Stimulated activated CD4-positive, alpha-beta T cell treated with anti-CD3 and anti-CD28 coated beads, Interleukin-1b, Interleukin-23, amount 100 ng/mL, for 1 hour (primary cell): ENCODE measurements at places on chromosomes 5 and 9.

GRCh38 chr9:89482901-89483361 lies 15.0 kb downstream of the SEMA4D start:
- DNase-seq = no peak

DNA sequence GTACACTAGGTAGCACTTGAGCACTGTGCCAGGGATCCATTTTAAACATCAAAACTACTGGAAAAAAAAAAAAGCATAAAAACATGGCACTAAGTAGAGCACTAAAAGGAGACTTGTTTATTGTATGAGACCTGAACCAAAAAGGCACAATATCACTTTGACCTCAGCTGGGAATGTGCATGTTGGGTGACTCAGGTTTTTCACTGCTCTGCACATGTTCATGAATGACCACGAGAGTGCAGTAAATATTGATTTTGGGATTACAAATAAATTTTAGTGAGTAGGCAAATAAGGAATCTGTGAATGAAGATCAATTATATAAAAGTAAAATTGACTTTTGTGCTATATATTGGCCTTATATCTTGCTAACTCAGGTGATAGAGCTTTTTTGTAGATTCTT lies 11.8 kb downstream of the RMI1 start:
- DNase-seq = no peak

GRCh38 chr9:98118640-98119601 lies at the start of gene TRIM14:
Gene TRIM14, minus strand, starts transcription at chr9:98119222. Its CDS starts 34 bp downstream, at chr9:98119188.
- no peak for DNase-seq

DNA sequence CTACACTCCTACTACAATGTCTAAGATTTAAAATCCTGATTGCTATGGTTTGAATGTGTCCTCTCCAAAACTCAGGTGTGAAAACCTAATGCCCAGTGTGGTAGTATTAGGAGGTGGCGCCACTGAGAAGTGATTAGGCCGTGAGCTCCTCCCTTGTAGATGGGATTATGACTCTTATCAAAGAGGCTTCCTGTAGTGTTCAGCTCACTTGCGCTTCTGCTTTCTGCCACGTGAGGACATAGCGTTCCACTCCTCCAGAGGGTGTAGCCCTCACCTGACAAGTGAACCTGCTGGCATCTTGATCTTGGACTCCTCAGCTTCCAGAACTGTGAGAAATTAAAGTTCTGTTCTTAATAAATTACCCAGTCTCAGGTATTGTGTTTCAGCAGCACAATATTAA lies 33.0 kb upstream of the WHRN start:
- DNase-seq = no peak

GRCh38 chr5:149223081-149223848 lies 48.4 kb upstream of the AFAP1L1 start:
- DNase-seq = no peak

- no peak for DNase-seq
Measured at GRCh38 chr9:81022177-81022576, 667.2 kb downstream of the TLE1 start.

DNA sequence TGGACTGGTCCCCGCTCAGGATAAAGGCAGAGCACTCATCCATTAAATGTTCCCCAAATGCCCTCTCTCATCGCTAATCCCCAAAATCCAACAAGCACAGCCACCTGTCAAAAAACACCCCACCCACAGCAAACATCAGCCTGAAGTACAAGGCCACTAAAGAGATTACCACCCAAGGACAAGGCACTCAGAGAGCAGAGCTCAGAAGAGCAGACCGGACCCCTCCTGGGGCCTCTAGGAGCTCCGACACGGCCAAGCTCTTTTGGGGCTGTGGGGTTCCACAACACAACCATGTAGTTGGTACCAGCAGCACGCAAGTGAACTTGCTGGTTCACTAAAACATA lies 9.8 kb downstream of the VDAC1 start:
- no peak for DNase-seq

DNA sequence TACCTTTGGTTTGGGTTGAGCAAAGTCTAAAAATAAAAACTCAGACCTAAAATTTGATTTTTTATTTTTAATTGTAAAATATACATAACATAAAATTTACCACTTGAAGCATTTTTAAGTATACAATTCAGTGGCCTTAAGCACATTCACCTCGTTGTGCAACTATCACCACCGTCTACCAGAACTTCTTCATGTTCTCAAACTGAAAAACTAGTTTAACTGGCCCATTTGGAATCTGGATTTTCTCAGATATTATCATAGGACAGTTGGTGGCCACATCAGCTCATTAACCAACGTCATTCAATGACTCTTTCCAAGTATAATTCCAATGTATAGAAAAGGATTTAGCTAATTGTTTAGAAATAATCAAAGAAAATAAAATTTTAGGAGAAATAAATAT lies 319.3 kb downstream of the TLE1 start:
- DNase-seq = no peak

- DNase-seq = no peak
Measured at GRCh38 chr9:114450833-114451706, 54.2 kb downstream of the WHRN start.

DNA sequence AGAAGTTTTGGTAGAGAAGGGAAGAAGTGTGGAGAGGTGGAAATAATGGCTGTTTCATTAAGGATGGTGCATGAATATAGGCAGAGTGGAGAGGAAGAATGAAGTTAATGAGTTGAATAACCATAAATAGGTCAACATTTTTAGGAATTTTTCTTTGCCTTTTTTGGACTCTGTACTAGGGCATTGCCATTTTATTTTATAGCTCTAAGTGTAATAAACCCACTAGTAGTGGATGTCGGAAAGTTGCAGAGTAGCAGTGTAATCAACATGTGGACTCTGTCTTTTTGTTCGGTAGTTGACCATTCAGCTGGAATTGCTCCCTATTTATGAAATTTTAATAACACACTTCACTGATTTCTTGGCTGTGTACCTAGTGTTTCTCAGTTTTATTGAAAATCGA lies 199.1 kb downstream of the WDR70 start:
- no peak for DNase-seq

DNA sequence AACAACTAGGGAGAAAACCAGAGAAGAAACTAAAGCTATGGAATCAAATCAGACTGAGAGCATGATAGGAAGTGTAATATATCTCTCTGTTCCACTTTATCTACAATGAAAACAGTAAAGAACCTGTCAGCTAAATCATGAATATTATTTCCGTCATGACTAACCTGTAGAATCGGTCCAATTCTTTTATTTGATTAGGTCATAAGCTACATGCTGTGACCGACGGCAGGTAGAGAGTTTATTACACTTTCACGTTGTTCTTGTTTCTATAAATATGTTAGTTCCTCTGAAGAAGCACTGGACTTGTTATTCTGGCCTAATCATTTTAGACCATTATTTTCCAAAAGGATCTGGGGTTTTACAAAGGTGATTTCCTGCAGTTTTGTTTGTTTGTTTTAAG lies 91.1 kb downstream of the DMRTA1 start:
- no peak for DNase-seq

GRCh38 chr9:86854898-86855523 lies 92.3 kb downstream of the GAS1 start:
- no peak for DNase-seq

- DNase-seq = no peak
Measured at GRCh38 chr5:54103871-54104270, 206.5 kb downstream of the ARL15 start.

DNA sequence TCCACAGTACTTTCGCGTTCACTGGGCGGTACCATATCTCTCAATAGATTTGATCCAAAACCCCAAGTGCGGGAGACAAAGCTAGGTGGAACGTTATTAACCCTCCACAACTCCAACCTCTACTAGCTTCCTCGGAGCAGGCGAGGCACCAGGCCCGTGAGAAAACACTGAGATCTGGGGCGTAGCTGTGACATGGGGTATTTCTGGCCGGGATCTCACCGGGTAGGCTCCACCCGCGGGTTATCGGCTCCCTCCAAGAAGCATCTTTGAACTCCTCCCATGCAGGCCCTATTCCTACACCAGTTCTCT lies 350 bp upstream of the SLC25A46 start:
- no peak for DNase-seq

GRCh38 chr9:91740701-91741100 lies 209.3 kb downstream of the ROR2 start:
- DNase-seq = no peak

DNA sequence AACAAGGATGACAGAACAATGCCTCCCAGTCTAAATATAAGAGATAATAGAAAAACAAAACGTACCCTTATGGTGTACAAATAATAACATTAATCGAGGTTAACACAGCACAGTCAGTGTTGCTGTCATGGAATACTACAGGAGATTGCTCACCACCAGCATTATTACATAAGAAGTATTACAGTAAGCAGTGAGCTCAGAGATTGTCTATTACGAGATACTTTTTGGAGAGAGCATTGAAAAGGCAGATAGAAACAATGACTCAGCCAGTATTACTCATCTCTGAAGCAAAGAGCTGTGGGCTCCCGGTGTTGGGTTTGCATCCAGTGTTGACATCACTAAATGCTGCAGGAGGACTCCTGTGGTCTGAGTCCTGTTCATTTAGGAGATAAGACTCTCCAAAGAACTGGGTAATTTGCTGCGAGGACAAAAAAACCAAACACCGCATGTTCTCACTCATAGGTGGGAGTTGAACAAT lies 191.9 kb upstream of the SEMA6A start:
- no peak for DNase-seq

GRCh38 chr5:82674671-82675070 lies 396.5 kb upstream of the RPS23 start:
- DNase-seq = no peak

DNA sequence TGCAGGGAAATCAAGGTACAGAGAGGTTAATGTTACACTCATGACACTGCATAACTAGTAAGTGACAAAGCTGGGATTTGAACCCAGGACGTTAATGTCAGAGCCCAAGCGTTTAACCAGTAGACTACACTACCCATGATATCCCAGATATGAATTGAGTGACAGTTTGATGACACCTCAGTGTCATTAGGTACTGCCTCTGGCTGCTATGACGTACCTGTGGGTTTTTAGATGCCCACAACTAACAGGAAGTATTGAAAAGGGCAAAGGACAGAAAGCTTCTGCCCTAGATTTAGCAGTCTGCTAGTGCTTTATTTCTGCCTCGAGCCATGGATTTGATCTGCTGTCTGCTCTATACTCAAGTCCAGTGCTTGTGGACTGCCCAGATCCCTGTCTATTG lies 56.2 kb downstream of the GLRA1 start:
- DNase-seq = no peak

DNA sequence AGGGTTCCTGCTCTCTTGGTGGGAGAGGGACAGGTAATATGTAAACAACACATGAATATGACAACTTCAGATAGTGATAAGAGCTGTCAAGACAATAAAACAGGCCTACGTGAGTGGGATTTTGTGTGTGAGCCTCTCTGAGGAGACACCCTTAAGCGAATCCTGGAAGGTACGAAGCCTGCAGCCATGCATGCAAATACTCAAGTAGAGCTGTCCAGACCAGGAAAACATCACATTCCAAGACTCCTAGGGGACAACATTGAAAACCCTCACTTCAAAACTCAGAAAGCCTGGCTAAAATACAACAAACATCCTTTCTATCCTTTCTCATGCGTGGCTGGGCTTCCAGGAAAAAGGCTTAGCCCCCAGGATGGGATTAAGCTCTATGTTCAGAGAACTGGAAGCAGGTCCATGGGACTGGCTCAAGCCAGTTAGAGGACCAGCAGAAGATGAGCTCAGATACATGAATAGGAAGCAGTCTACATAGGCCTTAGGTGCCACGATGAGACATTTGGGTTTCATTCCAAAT lies 124.8 kb upstream of the IQGAP2 start:
- no peak for DNase-seq

DNA sequence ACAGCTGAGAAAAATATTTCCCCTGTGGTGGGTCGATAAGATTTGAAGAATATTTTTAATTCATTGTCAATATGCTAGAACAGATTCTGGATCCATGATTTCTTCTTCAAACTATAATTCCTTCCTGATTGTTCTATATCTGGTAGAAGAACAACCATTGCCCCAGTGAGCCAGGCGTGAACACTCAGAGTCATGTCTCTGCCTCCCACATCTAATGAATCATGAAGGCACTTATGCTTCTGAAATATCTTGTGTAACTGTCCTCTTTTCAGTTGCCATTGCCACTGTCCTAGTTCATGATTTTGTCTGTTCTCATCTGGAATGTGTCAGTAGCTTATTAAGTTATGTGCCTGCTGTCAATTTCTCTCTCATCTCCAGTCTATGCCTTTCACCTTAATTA lies 40.0 kb downstream of the GABRG2 start:
- no peak for DNase-seq

- DNase-seq = no peak
Measured at GRCh38 chr5:10391130-10391529, 37.6 kb downstream of the MARCHF6 start.

- DNase-seq = no peak
Measured at GRCh38 chr5:152427721-152428120, 22.6 kb upstream of the NMUR2 start.

DNA sequence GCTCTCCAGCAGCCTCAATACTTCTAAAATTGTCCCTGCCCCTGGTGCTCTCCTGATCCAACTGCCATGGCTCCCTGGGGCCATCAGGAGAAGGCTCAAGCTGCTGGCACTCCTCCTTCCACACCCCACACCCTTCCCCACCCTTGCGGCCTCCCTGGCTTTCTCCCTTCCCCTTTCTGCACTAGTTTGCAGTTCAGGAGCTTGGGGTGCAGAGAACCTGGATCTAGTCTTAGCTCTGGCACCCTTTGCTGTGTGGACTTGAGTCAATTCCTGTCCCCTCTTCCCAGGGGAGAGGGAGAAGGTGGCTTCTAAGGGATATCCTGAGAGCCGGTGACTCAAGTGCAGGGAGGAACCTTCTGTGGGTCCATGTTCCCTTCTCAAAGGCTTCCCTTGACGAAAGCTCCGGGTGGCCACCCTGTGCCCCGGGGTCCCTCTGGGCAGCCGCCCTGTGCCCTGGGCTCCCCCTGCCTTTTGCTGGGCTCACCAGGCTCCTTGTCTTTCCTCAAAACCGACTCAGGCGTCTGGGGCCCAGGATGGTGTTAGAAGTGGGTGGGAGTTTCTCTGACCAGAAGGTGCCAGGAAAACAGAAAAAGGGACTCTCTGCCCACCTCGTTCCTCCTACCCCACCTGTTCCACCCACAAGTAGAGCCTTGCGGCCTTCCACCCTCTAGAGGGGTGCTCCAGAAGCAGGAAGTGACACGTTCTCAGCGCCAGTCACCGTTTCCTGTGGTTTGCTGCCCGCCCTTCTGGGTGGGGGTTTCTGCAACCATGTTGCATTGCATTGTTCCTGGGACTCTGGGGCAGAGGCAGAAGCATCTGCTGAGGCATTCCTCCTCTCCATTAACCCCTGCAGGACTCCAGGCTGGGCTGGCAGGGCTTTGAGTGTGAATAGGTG lies 15.0 kb downstream of the GLIPR2 start:
- peak; percentile 69 for DNase-seq

- no peak for DNase-seq
Measured at GRCh38 chr5:39469777-39470415, 45.1 kb upstream of the DAB2 start.

- no peak for DNase-seq
Measured at GRCh38 chr5:87138091-87138805, 129.4 kb upstream of the RASA1 start.

- no peak for DNase-seq
Measured at GRCh38 chr5:147391781-147392180, 118.1 kb downstream of the DPYSL3 start.
